Adipocyte (in vitro differentiated cells): ENCODE measurements at places on chromosomes 11 and 22.

DNA sequence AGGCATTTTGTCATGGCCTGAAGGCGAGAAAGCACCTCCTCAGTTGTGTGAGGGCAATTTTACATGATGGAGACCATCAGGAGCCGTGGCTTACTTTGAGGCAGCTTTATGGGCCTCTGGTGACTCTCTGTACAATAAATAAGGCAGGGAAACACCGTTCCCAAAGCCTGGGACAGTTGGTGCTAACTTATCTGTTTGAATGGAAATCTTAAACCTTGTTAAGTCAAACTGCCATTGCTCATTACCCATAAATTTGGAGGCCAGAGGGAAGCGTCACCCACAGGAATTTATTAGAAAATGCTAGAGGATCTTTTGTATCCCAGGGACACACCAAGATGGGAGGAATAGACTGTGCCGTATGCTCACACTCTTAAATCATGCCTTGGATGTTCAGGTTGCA, 1156.9 kb downstream of the BRD1 start:
- DNase-seq: no peak

- peak; percentile 80 for DNase-seq
Observed at GRCh38 chr22:27952091-27952490, 33.0 kb upstream of the PITPNB start.

DNA sequence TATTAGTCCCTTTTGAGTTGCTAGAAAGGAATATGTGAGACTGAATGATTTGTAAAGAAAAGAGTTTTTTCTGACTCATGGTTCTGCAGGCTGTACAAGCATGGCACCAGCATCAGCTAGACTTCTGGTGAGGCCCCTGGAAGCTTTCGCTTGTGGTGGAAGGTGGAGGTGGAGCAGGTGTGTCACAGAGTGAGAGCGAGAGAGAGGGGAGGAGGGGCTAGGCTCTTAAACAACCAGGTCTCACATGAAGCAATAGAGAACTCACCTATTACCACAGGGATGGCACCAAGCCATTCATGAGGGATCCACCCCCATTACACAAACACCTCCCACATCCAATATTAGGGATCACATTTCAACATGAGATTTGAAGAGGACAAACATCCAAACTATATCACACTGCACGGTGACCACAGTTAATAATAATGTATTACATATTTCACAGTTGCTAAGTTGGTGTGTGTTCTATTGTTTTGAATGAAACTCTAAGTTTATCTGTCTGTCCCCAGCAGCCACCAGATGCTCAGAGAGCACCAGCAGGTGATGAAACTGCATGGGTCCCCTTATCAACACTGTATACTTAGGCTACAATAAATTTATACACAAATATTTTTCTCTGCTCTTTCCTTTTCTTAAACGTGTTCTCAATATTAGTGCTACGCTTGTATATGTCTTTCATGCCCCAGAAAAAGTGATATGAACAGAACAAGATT, 14.1 kb downstream of the ZFP91 start:
- no peak for DNase-seq

- DNase-seq: peak; percentile 27
Observed at GRCh38 chr11:46444305-46444704, 52.7 kb upstream of the CHRM4 start.

DNA sequence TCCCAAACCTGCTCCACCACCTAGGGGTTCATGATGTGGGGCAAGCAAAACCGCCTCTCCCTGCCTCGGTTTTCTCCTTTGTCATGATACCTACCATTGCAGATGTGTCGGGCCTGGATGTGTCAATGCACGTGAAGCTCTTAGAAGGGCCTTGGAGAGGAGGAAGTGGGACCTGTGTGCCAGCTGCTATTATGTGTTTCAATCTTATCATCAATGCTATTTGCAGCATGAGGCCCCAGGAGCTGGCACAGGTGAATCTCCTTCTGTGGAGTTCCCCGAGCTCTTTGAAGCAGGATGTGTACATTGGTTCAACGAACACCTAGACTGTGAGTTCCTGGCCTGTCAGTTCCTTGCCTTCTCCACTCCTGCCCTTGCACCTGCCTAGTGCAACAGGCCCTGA, 331.6 kb downstream of the CTTN start:
- no peak for DNase-seq

- DNase-seq: peak; percentile 54
Observed at GRCh38 chr11:68855205-68855981, 13.7 kb upstream of the CPT1A start.

DNA sequence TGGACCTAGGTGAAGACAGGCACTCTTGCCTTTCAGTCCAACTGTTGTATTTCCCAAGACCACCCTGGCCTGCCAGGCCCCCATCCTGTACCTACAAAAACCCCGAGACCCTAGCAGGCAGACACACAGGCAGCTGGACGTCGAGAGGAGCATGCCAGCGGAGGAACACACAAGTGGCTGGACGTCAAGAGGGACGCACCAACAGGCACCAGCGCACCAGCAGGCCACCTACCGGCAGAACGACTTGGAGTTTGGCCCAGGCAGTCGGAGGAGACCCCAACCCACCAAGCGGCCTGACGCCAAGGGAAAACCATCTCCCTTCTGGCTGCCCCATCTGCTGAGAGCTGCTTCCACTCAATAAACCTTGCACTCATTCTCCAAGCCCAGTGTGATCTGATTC, 1883.4 kb upstream of the RAG2 start:
- DNase-seq: no peak

- no peak for DNase-seq
Observed at GRCh38 chr11:56663386-56663785, at the start of gene OR5AR1. Gene OR5AR1, plus strand, starts transcription at chr11:56663686. Its CDS starts 0 bp downstream, at chr11:56663686.

DNA sequence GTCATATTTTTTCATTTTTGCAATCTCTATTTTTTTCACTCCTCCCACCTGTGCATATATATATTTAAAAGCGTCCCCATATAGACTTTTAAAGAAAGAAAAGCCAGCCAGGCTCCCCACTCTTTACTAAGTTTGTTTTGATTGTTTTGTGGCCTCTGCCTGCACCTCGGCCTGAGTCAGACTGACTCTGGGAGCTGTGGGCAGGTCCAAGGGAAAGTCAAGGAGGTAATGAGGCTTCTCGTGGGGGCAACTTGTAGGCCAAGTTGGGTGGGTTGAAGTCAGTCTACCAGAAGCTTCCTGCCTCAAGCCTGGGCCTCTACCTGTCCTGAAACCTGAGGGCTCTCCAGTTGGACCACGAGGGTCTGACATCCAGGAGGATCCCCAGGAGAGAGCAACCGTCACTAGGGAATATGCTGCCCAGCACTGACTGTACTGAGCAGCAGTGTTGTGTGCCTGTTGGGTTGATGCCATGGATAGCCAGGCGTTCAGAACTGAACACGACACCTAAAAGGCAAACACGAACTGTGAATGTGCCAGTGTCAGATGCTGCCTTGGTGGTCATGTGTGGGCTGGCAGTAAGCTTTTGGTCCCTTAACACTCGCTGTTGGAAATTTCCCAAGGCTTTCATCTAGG, 58.8 kb downstream of the BMAL1 start:
- DNase-seq: no peak

- no peak for DNase-seq
Observed at GRCh38 chr11:126436209-126436755, 80.8 kb downstream of the ST3GAL4 start.

- DNase-seq: no peak
Observed at GRCh38 chr11:28054821-28055220, 53.1 kb downstream of the KIF18A start.

- peak; percentile 43 for DNase-seq
Observed at GRCh38 chr11:75840522-75840921, 25.5 kb downstream of the UVRAG start.

DNA sequence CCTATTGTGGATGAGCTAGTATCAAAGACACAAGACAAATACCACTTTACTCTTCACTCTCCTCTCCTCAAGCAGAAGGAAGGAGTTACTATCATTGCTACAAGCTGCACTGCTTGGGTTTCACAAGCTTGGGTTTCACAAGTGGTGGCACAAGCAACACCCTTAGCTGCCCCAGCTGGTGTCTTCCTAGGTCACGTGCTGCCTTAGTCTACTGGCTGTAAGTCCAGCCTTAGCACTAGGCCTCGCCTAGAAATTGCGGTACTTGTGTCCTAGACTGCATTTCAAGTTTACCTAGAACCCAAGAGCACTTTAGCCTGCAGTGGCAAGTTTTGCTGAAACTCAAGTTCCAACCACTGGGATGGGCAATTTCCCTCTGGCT, 86.6 kb downstream of the EHF start:
- no peak for DNase-seq

- peak; percentile 26 for DNase-seq
Observed at GRCh38 chr11:7353100-7353499, 101.4 kb downstream of the SYT9 start.

DNA sequence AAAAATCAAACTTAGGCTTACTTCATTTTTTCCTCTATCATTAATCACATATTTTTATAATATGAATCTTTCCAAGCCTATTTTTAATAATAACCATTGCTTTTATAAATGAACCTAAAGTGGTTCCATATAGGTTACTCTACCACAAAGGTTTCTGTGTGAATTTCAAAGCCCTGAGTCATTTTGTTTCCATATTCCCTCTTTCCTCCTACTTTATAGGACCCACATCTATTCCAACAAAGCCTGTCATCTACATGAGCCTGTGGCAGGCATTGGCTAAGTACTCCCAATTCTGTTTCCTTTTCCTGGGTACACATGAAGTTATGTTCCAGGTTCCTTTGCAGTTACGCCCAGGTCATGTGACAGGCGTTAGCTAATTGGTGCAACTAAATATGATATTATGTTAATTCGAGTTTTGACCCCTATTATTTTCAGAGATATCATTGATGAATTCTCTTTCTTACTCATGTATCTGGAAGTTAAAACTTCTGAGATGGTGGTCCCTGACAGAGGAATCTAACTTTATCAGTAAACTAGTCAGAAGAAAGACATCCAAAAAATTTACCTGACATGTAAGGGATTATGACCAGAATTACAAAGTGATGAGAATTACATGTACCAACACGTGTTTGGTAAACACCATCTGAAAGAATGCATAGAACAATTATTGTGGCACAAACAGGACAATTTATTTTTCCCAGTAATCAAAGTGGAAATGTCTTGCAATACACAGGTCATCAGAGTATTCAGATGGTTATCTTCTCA, 1264.0 kb upstream of the CNTN5 start:
- no peak for DNase-seq

DNA sequence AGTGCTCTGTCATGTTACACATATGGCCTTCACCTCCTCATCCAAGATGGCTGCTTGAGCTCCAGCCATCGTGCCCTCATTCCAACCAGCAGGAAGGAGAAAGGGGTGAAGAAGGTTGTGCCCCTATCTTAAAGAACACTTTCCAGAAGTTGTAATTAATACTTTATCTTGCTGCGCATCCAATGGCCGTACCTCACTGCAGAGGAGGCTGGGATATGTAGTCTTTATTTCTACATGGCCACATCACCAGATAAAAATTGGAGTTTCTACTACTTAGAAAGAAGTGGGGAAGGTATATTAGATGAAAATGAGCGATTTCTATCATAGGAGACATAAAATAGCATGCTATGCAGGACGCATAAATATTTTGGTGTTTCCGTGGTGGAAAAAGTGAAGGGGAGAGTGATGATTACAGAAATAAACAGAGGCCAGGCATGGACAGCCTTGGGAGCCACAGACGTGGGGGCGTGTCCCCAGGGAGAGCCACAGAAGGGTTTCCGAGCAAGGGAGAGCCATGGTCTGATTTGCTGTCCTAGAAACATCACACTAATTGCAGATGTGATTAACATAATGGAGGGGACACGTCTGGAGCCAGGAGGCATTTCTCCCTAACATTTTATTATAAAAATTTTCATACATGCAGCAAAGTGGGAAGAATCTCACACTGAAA, 8.8 kb upstream of the MB start:
- no peak for DNase-seq

GRCh38 chr22:19527321-19527721, 3.1 kb upstream of the CLDN5 start:
- no peak for DNase-seq

DNA sequence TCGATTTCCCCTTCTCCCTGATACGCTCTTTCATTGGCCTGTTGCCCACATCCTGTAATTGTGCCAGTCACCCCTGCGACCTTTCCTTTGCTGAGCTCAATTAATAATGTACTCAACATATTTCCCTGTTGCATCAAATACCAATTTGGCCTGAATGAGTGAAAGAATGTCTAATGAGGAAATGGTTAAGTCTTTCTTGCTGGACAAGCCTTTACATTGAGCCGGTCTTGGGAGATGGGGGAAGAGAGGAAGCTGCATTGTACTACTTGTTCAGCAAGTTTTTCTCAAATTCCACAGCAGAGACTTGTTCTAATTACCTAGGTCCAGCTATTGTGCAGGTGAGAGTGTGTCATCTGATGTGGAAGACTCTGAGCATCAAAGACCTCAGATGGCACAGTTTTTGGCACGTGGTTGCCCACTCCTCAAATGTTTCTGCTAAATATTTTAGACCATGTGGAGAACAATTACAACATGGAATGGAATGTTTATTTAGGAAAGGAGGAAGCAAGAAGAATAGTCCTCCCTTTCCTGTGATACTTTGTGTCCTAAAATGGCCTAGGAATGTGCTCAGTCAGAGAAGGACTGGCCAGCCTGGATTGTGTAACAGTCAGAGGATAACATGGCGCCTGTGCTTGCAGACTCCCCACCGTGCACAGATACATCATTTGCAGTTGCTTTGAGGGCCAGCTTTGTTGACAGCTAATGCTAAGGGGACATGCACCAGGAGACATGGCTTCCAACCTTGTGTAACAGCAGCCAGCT, 129.5 kb upstream of the E2F8 start:
- peak; percentile 38 for DNase-seq

DNA sequence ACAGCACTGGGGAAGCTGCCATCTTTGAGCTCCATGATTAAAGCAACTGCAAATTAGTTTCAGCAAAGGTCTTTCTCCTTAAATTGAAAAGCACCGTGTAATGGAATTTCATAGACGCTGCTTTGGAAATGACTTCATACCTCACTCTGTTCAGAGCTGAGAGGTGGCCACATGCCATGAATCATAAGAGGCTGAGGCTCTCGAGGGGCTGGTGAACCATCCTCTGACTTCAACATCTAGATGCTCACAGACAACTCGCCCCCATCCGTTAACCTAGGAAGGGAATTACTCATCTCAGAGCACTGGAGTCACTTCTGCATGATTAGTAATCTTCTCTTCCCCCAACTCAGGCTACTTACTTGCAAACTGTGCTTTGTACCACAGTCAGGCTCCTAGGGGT, 122.3 kb downstream of the RCN1 start:
- DNase-seq: peak; percentile 20
